ENCODE measurements at places on chromosomes 6 and 20.

GRCh38 chr20:15523400-15523799, 1049.8 kb downstream of the KIF16B start:
- no peak for DNase-seq

DNA sequence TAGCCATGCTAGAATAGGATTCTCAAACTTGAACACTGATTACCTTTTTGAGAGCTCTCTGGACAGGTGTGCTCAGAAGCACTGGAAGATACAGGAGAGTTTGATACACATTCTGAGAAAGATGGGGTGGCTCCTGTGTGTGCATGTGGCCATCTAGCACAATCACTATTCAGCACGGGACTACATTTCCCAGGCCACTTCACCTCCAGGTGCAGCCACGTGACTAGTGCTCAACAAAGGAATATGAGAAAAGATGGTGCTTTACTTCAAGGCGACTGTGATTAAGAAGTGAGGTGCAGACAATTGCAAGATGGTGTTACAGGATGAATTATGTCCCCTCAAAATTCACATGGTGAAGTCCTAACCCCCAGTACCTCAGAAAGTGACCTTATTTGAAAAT, 103.8 kb downstream of the BACH2 start:
- no peak for DNase-seq

- no peak for DNase-seq
Observed at GRCh38 chr6:12075067-12075563, 63.0 kb downstream of the HIVEP1 start.

GRCh38 chr6:54695815-54696214, 150.8 kb upstream of the FAM83B start:
- DNase-seq, result no peak

DNA sequence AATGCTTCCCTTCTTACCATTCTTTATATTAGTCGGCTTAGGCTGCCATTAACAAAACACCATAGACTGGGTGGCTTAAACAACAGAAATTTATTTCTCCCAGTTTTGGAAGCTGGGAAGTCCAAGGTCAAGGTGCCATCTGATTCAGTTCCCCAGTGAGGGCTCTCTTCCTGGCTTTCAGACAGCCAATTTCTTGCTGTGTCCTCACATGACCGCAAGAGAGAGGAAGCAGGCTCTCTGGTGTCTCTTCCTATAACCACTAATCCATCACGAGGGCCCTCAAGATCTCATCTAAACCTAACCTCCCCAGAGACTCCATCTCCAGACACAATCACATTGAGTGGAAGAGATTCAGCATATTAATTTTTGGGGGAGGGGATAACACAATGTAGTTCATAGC, 193.0 kb upstream of the SGK1 start:
- DNase-seq, result no peak

DNA sequence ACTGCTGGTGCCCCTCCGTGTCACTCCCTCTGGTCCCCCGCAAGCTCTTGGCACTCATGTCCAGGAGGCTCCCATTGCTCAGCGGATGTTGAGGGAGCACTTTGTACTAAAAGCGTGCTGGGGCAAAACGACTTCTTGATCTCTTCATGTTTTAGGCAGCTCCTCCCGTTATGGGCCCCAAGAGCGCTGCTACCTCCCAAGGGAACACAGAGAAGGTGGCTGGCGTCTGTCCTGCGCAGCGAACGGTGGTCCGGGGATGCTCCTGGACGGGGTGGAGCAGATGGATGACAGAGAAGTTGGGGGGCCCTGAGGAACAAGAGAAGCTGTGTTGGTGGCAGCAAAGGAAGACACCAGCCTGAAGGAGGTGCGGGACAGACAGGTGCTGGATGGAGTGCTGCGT, 99.8 kb downstream of the TMEM242 start:
- no peak for DNase-seq

DNA sequence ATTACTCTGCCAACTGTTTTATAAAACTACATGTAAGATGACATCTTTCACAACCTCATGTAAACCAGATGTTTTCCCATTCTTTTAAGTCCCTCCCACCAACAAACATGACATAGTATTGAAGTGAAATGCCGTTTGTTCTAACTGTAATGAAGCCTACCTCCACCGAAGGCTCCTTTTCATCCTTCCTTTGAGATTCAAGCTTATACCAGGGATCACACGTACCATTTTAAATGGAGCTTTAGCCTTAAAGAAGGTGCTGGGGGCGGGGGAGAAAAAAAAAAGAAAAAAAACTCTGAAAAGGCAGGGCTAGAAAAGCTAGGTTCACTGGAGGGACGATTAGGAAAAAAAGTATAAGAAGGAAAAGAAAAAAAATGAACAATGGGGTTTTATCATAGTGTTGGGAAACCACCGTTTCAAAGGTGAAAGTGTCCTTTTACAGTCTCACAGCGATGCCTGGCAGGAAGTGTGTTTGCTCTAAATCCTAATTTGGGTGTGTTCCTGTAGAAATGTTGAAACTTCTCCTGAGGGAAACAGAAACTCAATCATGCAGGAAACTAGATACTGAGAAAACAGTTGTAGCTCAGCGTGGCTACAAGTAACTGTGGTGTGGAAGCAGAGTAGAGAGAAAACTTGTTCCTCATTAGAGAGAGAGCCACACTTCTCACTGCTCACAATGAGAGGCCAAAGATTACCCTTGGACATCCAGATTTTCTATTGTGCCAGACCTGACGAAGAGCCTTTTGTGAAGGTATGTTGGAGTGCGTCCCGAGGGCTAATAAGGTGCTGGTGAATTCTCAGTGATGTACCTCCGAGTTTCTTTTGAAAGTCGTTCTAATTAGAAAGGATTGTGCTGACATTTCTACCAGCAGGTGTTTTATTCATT, 37.6 kb upstream of the HINT3 start:
- no peak for DNase-seq

- DNase-seq, result no peak
Observed at GRCh38 chr6:142851601-142852000, 93.4 kb downstream of the HIVEP2 start.

GRCh38 chr6:116528133-116528532, 16.7 kb downstream of the CALHM5 start:
- no peak for DNase-seq

- DNase-seq, result no peak
Observed at GRCh38 chr6:46024124-46024769, 8.6 kb upstream of the CLIC5 start.

DNA sequence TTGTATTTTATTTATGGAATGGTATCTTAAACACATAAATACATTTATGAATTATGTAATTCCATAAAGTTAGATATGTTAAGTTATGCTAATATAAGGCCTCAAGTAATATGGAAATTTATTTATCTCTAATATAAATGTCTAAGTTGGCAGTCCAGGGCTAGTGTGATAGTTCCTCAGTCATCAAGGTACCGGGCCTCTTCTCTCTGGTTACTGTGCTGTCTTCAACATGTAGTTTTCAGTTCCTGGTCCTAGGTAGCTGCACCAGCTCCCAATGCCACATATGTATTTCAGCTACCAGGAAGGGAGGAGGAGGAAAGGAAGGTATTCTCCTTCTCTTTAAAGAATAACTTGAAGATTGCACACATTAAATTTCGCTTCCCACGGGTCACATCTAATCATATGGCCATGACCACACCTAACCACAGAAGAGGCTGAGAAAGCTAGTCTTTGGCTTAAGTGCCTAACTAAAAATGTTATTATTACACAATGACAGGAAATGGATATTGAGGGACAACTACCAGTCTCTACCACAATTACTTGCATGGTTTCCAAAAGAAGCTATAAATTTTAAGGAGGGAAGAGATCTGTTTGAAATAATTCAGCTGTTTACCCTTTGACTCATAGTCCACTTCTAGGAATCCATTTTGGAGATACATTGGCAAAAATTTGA, 68.6 kb downstream of the BCKDHB start:
- DNase-seq, result no peak

DNA sequence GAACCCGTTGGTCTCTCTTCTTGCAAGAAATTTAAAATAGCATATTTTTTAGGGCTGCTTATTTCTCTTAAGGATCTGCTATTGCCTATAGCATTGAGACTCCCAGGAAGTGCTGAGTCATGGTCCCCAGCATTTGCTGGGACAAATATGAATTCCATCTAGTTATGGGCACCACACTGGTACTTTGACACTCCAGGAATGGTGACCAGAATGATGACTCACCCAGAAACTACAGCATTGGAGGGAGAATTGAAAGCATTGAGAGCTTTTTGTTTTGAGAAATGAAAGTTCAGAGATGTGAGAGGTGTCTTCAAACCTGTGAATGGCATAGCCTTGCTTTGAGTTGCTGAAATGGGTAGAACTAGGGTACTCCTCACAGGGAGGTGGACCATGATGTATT, 699.7 kb downstream of the DHX35 start:
- no peak for DNase-seq

GRCh38 chr20:15759594-15759993, 813.7 kb downstream of the KIF16B start:
- no peak for DNase-seq

Measured in stimulated activated CD8-positive, alpha-beta memory T cell treated with anti-CD3 and anti-CD28 coated beads, Interleukin-7, amount 100 ng/mL, for 1 hour (primary cell).